Epithelial cell of esophagus (primary cell): ENCODE measurements at places on chromosomes 1 and 21.

DNA sequence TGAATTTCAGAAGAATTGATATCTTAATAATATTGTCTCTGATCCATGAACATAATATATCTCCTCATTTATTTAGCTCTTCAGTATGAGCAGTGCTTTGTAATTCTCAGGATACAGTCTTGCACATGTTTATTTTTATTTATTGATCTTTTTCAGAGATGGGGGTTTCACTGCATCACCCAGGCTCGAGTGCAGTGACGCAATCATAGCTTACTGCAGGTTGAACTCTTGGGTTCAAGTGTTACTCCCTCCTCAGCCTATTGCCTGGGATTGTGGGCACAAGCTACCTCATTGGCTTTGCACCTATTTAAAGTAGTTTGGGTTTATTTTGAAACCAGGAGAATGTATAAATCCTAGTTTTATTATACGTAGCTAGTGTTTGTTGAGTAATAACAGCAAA is 4.7 kb downstream of the RPS6KC1 start:
- DNase-seq, result no peak

DNA sequence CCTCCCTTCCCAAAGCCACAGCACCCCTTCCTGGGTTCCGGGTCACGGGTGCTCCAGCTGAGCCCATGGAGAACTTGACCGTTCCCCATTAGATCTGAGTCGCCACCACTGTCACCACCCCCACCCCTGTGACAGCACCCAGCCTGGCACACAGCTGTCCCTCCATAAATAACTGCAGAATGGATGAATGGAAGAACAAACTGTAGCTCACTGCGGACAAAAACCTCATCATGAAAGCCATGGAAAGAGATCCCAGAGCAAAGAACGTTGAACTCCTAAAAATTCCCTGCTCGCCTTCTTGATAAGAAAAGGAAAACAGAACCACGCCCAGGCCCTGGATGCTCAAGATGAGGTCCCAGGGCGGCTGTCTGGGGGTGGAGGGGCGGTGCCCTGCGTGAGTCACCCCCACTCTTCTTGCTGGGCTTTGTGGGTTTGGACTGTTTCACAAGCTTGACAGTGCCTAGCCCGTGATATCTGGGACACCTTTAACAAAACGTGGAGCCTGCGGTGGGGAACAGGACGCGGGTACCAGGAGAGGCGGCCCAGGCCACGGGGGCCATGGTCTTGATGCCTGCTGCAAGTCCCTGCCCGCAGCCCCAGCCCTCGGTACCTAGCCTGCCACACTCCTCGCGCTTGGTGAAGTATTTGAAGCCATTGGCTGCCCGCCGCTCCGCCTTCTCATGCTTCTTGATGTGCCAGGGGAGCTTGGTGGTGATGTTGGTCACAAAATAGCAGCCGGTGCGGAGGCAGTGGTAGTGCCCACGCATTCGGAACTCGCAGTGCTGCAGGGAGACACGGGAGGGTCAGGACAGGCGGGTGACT is 151.9 kb downstream of the CASZ1 start:
- peak; percentile 78 for DNase-seq

- no peak for DNase-seq
These were observed 499.4 kb downstream of the NPHP4 start for GRCh38 chr1:5492846-5493245.

DNA sequence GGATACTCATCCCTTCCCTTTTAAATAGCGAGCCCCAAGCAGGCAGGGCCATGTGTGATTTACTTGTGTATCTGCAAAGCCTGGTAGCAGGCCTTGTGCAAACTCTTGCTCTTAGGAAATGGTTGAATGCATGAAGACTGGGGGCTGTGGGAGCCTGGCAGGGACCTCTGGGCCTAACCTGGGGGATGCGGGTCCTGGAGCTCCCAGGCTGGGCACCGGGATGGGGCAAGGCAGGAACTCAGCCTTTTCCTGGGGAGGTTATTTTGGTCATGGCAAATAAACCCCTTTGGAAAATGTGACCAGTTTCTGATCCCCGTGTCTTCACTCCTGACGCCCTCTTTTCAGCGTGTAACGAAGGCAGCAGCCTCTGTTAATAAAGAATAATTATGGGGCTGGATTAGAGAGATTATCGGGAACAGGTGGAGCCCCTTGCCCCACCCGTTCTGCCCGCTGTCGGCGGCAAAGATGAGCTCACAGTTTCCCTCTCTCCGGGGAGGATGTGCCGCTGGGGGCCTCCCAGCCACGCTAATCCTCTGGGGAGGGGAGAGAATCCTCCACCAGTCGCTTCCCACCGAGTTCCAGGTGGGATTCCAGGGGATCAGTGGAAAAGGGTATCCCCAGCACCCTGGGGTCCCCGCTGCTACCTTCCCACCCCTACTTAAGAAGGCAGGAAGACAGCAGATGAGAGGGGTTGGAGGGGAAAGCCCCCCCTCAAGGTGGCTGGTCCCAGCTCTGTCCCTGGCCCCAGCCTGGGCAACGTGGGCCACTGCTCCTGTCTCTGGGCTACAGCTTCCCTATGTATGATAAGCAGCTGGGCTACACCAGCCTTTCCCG is 69.7 kb upstream of the WNT4 start:
- no peak for DNase-seq

- DNase-seq, result no peak
These were observed 622.9 kb upstream of the ADGRL4 start for GRCh38 chr1:79629414-79629813.
